Kidney (tissue), 22 donors: ENCODE measurements at places on chromosomes 1 and 21. TPM values are rescaled to one million over a fixed set of nuclear protein-coding genes. Genes with fewer than 3 reads are reported as not detected.

ZNF697 gene
- 8.3 TPM for total RNA-seq

CA14 gene
- total RNA-seq = 0.35 TPM

RCSD1 gene
- 18.3 TPM for total RNA-seq

TMEM200B gene
- total RNA-seq = 8.6 TPM

TTC39A gene
- total RNA-seq = 70.1 TPM

KRTAP13-2 gene
- total RNA-seq = not detected

FCRL6 gene
- 1.4 TPM for total RNA-seq

INSRR gene
- total RNA-seq = 0.35 TPM

LENEP gene
- not detected for total RNA-seq

L1TD1 gene
- 0.16 TPM for total RNA-seq

SYCP1 gene
- total RNA-seq = not detected

LCK gene
- total RNA-seq = 10.3 TPM

ANKRD45 gene
- 7.7 TPM for total RNA-seq

HCRTR1 gene
- total RNA-seq = 0.35 TPM

RBM11 gene
- 3.3 TPM for total RNA-seq

LEMD1 gene
- 6.5 TPM for total RNA-seq

DNA sequence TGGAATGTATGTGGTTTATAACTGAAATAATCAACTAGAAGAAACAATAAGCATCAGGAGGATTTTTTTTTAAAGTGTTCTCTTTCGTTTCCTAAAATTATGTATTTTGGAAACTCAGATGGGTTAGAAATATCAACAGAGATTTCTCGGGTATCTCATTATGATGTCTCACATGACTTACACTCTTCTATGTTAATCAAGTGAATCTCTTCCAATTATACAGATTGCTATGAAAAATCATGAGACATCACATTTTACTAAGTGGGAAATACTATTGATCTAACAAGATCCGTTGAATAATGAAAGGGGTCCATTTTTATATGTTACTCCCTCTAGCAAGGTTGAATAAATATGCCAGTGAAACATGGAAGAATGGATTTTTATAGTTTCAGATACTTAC is 54.7 kb upstream of the NRIP1 start:
- H3K27ac ChIP-seq = no peak overlapping the region
- H3K4me3 ChIP-seq = no peak overlapping the region
- H3K4me1 ChIP-seq = no peaks in the 10 kb centered on the region
- H3K27me3 ChIP-seq = no peaks in the 10 kb centered on the region
- DNase-seq = no peak

- no peaks in the 10 kb centered on the region for H3K27me3 ChIP-seq
- DNase-seq = no peak
- H3K4me1 ChIP-seq = no peaks in the 10 kb centered on the region
Measured at GRCh38 chr21:16538936-16539440, 809.2 kb downstream of the USP25 start.

DNA sequence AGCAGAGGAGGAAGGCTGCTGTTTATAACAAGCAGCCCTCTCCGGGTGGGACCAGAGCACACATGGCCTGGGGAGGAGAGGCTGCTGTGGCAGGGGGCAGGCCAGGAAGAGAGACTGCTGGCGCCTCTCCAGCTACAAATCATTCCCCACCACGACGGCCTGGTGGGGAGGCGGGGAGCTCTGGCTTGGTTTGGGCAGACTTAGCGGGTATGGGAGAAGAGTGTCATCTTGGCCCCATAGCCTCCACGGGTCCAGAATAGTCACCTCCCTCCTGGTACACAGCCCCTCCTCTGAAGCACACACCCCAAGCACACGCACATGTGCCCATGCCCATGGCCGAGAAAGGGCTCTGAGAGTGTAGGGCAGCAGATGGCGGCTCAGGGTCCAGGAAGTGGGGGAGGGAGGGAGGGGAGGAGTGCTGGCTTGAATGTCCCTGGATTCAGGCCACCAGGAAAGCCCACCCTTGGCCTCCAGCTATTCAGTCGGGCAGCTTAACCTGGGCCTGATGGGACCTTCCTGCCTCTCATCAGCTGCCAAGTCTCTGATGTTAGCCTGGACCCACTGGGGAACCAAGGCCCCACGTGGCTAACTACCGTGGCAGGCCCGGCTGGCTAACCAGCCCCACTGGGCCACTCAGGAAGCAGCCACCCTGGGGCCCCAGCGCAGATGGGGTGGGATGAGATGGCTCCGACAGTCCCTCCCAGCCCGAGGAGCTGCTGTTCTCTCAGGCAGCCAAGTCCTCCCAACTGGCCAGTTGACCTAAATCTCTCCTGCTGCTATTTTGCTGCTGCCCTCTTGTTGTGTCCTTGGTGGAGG is 10.9 kb downstream of the LRP8 start:
- H3K4me3 ChIP-seq = no peak overlapping the region
- no peaks in the 10 kb centered on the region for H3K36me3 ChIP-seq
- peaks cover 3% of the 10 kb centered on the region for H3K4me1 ChIP-seq
- peak; percentile 72 for DNase-seq
- H3K27ac ChIP-seq = no peak overlapping the region

- H3K27ac ChIP-seq = no peak overlapping the region
- H3K4me3 ChIP-seq = no peak overlapping the region
- H3K36me3 ChIP-seq = no peaks in the 10 kb centered on the region
- no peaks in the 10 kb centered on the region for H3K27me3 ChIP-seq
- H3K4me1 ChIP-seq = no peaks in the 10 kb centered on the region
Measured at GRCh38 chr1:5287178-5288150, 633.1 kb downstream of the AJAP1 start.

GRCh38 chr21:39037807-39038405 is 145.3 kb downstream of the PSMG1 start:
- no peak overlapping the region for H3K4me3 ChIP-seq
- H3K36me3 ChIP-seq = no peaks in the 10 kb centered on the region
- H3K27me3 ChIP-seq = no peaks in the 10 kb centered on the region
- H3K27ac ChIP-seq = no peak overlapping the region
- peaks cover 5% of the 10 kb centered on the region for H3K4me1 ChIP-seq

GRCh38 chr1:68331117-68331865 is 99.0 kb upstream of the WLS start:
- DNase-seq = no peak
- no peak overlapping the region for H3K27ac ChIP-seq
- H3K27me3 ChIP-seq = no peaks in the 10 kb centered on the region
- no peak overlapping the region for H3K4me3 ChIP-seq

DNA sequence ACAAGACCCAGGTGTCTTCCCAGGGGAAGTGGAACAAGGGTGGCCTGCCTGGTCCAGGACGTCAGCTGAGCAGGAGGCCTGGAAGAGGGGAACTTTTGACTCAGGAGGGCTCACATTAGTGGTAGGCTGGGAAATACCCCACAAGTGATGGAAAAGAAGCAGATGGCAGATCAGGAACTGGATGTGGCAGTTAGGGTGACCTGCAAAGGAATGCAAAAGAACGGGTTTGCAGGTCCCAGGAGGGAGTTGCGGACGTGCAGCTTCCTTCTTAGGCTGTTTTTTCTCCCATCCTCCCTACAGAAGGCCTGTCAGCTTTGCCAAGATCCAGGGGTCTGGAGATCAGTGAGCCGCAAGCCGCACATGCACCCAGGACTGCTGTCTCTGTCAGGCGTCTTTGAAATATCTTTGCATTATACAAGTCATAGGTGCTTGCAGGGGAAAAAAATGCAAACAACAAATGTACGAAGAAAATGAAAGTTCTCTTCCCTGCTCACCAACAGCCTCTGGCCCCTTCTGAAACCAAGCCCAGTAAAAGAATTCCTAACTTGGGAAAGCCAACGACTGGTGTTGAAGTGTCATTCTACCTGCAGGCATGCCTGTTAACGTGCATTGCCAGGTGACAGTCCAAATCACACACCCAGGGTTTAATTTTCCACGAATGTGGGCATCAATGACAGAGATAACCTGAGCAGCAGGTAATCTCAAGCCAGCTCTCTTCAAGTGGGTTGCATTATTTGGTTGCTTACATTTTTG is 34.4 kb downstream of the NENF start:
- H3K4me1 ChIP-seq = no peaks in the 10 kb centered on the region
- H3K36me3 ChIP-seq = no peaks in the 10 kb centered on the region
- H3K4me3 ChIP-seq = no peak overlapping the region
- no peaks in the 10 kb centered on the region for H3K27me3 ChIP-seq
- no peak overlapping the region for H3K27ac ChIP-seq
- DNase-seq = no peak

GRCh38 chr1:26019641-26020315 is 1.8 kb upstream of the EXTL1 start:
- H3K36me3 ChIP-seq = no peaks in the 10 kb centered on the region
- no peak overlapping the region for H3K27ac ChIP-seq
- H3K27me3 ChIP-seq = no peaks in the 10 kb centered on the region
- no peak overlapping the region for H3K4me3 ChIP-seq

DNA sequence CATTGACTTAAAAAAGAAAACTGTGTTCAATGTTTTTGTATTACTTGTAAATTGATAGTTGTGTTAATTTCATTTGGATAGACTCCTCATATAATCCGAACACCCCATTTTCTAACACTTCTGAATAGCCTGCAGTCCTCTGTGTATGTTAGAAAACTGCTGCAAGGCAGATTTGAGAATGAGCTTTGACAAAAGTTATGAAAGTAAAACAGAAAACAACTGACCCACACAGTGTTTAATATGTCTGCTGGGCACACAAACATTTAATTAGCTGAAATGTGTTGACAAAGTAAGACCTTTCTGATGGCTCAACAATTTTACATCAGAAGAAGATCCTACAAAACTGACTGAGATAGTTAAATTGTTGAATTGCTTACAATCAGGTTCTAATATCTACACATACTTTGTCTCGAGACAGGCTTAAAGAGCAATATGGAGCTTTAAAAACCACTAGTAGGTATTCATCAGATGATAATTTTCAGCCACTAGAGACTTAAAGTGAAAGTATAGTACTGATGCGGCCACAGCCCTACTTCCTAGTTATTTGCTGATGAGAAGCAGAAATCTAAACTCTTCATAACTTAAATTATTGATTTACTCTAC is 40.0 kb upstream of the PRMT6 start:
- H3K4me1 ChIP-seq = no peaks in the 10 kb centered on the region
- H3K27ac ChIP-seq = no peak overlapping the region
- no peak overlapping the region for H3K4me3 ChIP-seq
- H3K36me3 ChIP-seq = no peaks in the 10 kb centered on the region
- no peak for DNase-seq

GRCh38 chr1:232951180-232951579 is 769 bp downstream of the NTPCR start:
- H3K27me3 ChIP-seq = no peaks in the 10 kb centered on the region
- no peak for DNase-seq
- H3K4me3 ChIP-seq = peak overlapping the region; percentile 80
- H3K4me1 ChIP-seq = no peaks in the 10 kb centered on the region
- H3K27ac ChIP-seq = no peak overlapping the region
- no peaks in the 10 kb centered on the region for H3K36me3 ChIP-seq

GRCh38 chr1:147089457-147089856 is 82.8 kb downstream of the PRKAB2 start:
- H3K4me1 ChIP-seq = peaks cover 4% of the 10 kb centered on the region
- DNase-seq = no peak
- H3K4me3 ChIP-seq = no peak overlapping the region
- no peak overlapping the region for H3K27ac ChIP-seq
- peaks cover 1% of the 10 kb centered on the region for H3K27me3 ChIP-seq
- H3K36me3 ChIP-seq = no peaks in the 10 kb centered on the region

GRCh38 chr1:29633771-29634170 is 397.4 kb downstream of the PTPRU start:
- H3K36me3 ChIP-seq = no peaks in the 10 kb centered on the region
- H3K4me1 ChIP-seq = no peaks in the 10 kb centered on the region
- no peaks in the 10 kb centered on the region for H3K27me3 ChIP-seq
- H3K27ac ChIP-seq = no peak overlapping the region
- no peak overlapping the region for H3K4me3 ChIP-seq

DNA sequence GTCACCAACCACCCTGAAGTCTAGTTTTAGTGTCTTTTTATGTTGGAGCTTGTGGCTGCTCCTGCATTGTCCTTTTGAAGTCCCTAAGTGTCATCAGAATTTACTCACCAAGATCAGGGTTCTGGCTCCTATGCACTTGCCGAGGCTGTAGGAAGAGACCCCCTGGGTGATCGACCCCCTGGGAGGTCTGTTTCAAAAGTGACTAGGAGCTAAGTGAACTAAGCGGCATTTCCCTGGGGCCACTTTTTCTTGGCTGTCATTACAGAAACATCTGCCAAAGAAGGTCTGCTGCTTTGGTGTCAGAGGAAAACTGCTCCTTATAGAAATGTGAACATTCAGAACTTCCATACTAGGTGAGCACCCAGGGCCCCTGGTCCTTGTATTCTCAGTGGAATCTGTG is 39.4 kb downstream of the ACTN2 start:
- H3K27ac ChIP-seq = no peak overlapping the region
- H3K27me3 ChIP-seq = no peaks in the 10 kb centered on the region
- no peaks in the 10 kb centered on the region for H3K4me1 ChIP-seq
- no peaks in the 10 kb centered on the region for H3K36me3 ChIP-seq
- H3K4me3 ChIP-seq = no peak overlapping the region

GRCh38 chr1:156766298-156767100 is 836 bp upstream of the PRCC start:
- H3K4me1 ChIP-seq = no peaks in the 10 kb centered on the region
- H3K27me3 ChIP-seq = no peaks in the 10 kb centered on the region
- no peaks in the 10 kb centered on the region for H3K36me3 ChIP-seq
- no peak for DNase-seq
- H3K4me3 ChIP-seq = peak overlapping the region; percentile 98
- peak overlapping the region; percentile 96 for H3K27ac ChIP-seq

GRCh38 chr21:45196620-45197019 is 91.1 kb downstream of the POFUT2 start:
- H3K27me3 ChIP-seq = no peaks in the 10 kb centered on the region
- H3K36me3 ChIP-seq = no peaks in the 10 kb centered on the region
- H3K4me1 ChIP-seq = no peaks in the 10 kb centered on the region
- DNase-seq = no peak
- H3K27ac ChIP-seq = no peak overlapping the region

GRCh38 chr1:203629507-203630082 is 3.0 kb downstream of the ATP2B4 start:
- peak; percentile 75 for DNase-seq
- peaks cover 14% of the 10 kb centered on the region for H3K4me1 ChIP-seq
- H3K27me3 ChIP-seq = no peaks in the 10 kb centered on the region
- no peaks in the 10 kb centered on the region for H3K36me3 ChIP-seq

DNA sequence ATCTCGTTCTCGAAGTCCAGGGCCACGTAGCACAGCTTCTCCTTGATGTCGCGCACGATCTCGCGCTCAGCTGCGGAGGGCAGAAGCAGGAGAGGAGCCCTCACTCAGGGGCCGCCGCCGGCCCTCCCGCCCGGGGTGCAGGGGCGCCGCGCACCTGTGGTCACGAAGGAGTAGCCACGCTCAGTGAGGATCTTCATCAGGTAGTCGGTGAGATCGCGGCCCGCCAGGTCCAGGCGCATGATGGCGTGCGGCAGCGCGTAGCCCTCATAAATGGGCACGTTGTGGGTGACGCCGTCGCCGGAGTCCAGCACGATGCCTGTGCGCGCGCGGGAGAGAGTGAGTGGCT is 1.8 kb downstream of the ACTA1 start:
- no peaks in the 10 kb centered on the region for H3K36me3 ChIP-seq
- no peak for DNase-seq
- no peak overlapping the region for H3K27ac ChIP-seq
- H3K27me3 ChIP-seq = peaks cover 38% of the 10 kb centered on the region

- no peak for DNase-seq
- H3K4me3 ChIP-seq = no peak overlapping the region
- no peaks in the 10 kb centered on the region for H3K4me1 ChIP-seq
- no peak overlapping the region for H3K27ac ChIP-seq
Measured at GRCh38 chr1:163535807-163536206, 214.1 kb downstream of the NUF2 start.
